Esophagus mucosa (tissue), 1 donor: ENCODE measurements at places on chromosomes 1 and 21.

GRCh38 chr1:202016811-202017748, 6.7 kb downstream of the ELF3 start:
- no peak for ATAC-seq

DNA sequence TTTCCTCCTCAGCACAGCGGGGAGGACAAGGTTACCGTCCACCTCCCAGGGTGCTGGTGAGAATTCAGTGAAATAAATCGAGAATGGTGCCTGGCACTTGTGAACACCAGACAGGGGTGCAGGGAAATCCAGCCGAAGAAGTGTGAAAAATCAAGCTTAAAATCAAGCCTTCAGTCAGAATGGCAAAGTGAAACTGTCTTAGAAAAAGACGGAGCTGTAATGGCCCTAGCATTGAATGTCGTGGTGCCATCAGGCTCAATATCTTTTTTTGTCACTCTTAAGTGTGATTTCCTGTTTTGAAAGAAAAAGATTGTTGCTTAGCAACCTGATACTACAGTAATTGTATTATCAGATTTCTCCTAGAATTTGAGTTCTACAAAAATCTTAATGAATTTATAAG, 22.1 kb downstream of the EDARADD start:
- ATAC-seq = no peak

DNA sequence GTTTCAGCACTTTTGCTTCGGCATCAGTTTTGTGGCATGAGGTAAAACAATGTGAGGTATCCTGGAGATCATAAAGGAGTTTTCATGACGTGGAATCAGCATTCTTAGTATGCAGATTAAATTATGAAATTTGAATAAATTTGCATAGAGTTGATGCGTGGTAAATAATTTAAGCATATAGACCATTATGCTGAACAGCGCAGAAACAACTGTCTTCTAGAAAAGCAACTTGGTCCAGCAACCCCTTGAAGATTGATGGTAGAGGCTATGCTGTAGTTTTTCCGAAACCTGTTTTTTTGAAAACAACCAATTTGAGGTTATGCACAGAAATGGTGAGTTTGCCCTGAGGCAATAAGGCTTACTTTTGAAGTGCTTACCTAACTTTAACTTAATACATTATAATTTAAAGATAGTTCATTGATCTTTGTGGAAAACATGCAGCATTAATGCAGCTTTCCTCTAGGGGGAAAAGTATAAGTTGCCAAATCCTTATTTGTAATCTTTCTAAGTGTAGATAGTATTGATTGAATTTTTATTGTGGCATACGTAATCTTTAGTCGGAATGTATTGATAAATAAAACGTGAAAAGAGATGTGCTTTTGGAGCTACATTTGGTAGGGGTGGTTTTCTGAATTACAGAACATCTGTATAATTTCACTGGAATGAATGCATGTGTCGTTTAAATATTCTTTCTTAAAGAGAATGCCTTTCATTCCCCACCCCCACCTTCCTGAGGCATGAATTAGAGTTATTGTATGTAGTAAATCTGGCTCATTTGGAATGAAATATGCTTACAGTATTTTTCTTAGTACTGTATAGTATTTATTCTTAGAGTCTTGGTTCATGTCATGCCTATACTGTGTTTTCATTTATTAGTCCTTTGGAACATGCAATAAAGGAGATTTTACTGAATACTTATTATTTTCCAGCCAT, 3.8 kb downstream of the PRDM2 start:
- no peak for ATAC-seq

DNA sequence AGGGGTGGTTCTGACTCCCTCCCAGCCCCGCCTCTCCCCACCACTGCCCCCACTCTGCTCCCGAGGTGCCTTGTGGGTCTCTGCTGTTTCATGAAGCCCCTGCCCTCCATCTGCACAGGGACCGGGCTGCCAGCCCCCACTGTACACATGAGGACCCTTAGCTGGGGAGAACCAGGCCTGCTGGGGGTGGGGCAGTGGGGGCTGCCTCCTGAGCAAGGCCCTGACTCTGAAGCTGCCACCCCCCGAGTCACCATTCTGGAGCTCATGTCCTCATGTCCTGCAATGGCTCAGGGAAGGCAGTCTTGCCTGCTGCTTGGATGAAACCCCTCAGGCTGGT, 8.4 kb downstream of the HES3 start:
- no peak for ATAC-seq

DNA sequence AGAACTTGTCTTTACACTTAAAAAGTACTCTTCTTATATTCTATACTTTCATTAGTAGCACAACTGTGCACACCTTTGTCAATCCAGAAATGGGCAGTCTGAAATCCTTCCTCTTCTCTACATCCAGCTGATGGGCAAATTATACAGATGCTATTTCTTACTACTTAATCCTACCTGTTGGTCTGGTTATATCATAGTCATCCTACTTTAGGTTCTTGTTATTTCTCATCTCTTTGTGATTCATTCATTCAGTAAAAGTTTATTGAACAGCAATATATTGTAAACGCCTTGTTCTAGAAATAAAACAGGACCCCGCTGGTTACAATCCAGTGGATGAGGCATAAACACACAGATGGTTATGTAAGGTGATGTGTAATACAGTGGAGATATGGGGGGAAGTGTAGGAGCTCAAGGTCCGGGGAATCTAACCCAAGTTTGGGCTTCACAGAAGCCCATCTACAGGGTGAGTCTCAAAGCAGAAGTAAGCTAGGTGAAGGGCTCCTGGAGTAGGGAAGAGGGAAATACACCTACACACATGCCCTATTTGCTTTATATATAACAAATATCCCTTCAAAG, 11.8 kb upstream of the FUBP1 start:
- peak; percentile 71 for ATAC-seq
